Stimulated activated CD8-positive, alpha-beta memory T cell treated with anti-CD3 and anti-CD28 coated beads, Interleukin-4, amount 100 ng/mL, for 1 hour (primary cell): ENCODE measurements at places on chromosomes 4 and X.

GRCh38 chr4:48509543-48509942, 19.5 kb downstream of the ZAR1 start:
- no peak for DNase-seq

- DNase-seq, result no peak
Measured at GRCh38 chrX:30957753-30958152, 68.7 kb upstream of the TAB3 start.

GRCh38 chr4:109395694-109396093, 37.9 kb upstream of the SEC24B start:
- no peak for DNase-seq

DNA sequence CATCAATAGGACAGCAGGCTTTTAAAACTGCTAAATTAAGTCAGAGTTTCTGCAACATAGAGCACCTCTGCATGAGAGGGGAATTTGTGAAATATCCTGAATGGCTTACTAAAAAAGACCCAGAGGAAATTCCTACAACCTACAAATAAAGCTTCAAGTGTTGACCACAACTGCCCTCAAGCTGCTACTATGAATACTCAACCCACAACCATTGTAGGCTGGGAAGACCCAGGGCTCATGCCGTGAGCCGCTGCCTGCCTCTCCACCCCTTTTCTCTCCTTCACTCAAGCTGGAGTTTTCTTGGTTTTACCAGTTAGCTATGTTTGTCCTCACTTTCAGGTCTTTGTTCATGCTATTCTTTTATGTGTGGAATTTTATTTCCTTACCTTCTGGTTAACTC, 151.6 kb downstream of the EMCN start:
- DNase-seq, result no peak

DNA sequence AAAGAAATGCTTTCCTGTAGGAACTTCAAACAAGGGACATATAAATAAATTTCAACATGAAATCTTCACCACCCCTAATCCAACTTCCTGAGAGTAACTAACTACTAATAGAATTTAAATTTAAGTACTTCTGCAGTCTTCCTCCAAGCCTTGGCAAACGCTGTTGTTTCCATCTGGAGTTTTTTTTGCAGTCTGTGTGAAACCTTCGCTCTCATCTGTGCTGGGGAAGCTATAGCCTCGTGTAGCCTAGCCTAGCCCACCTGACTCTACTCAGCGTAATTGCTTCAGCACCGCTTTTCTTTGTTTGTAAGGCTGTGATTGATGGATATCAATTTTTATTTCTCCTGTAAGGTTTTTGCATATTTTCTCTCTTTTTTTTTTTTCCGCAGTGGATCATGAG, 30.9 kb downstream of the STOX2 start:
- DNase-seq, result no peak

GRCh38 chr4:61254406-61254805, 54.3 kb downstream of the ADGRL3 start:
- no peak for DNase-seq

DNA sequence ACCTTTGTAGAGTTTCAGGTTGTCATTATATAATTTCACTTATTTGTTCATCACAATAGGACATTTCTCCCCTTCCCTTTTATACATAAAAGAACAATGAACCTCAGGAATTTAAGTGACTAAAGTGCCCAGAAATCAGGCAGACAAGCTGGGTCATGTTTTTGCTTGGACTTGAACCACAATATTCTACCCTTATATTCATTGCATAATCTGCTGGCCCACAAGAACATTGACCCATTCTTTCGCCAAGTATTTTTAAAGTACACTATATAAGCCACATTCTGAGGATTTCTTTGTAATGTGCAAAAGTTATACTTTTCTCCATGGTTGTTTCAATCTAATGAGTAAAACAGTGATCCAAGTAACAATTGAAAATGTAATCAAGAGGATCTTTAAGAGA, 637.5 kb upstream of the SLIT2 start:
- no peak for DNase-seq

- no peak for DNase-seq
Measured at GRCh38 chr4:107913283-107913899, 18.0 kb upstream of the CYP2U1 start.

DNA sequence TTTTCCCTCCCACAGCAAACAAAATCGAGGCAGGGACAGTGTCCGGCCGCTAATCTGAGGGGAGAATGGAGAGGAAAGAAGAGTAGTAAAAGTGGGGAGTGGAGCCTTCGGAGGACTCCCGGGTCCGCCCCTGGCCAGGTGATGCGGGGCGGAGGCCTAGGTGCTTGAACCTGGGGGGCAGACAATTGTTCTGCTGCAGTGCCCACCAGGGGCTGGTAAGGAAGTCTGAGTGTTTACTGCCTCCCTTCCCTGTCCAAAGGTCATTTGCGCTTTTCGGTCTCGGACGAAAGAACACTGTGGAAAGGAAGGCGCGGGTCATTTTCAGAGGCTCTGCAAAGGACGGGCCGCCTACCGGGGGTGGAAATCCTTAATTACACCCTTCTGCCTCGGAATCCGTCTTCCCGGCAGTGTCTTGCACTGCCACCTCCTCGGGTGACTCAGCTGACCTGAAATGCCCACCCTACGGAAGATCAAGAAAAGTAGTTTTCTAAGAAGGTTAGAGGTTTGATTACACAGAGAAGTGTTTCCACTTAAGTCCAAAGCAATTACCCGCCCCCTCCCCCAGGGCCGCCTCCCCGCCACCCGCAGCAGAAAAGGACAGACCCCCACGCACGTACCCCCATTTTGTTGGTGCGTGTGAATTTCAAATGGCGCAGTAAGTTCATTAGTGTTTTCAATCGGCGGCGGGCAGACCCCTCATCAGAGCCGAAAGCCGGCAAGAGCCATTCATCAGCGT, 99.9 kb upstream of the TENM3 start:
- DNase-seq, result no peak

- DNase-seq, result no peak
Measured at GRCh38 chr4:122863639-122864038, 37.0 kb downstream of the FGF2 start.

DNA sequence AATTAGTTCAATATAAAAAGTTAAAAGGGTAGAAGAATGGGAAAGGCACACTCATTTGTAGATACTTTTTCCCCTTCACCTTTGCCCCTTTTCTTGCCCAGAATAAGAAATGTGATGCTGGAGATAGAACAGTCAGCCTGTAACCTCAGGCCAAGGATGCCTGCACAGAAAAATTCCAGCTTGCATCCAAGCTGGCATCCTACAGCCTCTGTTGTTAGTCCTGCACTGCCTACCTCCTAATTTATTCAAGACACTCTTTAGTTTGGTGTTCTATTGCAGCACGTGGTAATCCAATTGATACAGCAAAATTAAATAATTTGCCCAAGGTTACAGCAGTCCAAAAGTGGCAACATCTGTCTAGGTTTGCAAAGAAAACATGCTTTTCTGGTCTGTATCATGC, 9.7 kb upstream of the USO1 start:
- no peak for DNase-seq

DNA sequence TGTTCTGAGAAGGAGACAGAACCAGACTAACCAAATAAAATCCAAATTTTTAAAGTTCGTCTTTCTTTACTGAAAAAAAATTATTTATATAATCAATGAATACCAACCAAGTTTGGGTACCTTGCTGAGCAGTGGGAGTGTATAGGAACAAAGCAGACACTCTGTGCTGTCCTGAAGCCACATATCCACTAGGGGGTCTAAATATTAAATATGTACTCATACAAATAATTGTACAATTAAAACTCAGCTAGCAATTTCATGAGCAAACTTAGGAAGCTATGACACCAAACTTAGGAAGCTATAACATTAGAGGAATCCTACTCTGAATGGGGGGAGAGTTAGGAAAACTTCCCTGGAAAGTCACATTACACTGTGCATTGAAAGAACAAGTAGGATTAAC, 582.0 kb upstream of the EPHA5 start:
- DNase-seq, result no peak

- no peak for DNase-seq
Measured at GRCh38 chr4:8306511-8307021, 37.0 kb downstream of the HTRA3 start.

- DNase-seq, result no peak
Measured at GRCh38 chr4:24809815-24810405, 14.5 kb downstream of the SOD3 start.

DNA sequence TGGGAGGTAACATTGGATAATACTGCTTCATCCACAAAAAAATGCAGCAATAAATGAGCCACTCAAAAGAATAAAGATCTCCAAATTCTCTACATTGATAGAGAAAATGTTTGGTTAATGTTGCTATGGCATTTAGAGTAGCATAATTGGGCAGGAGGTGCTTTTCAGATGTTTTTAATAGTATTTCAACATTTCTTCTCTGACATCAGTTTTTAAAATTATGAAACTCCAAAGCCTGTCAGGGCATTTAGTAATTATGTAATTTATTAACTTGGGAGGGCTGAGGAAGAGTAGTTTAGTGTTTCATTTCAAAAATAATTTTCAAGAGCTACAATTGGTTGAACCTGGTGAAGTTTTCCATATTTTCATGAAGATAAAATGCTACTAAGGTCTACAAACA, 211.3 kb upstream of the INTU start:
- DNase-seq, result no peak

GRCh38 chr4:15007201-15007600, 4.9 kb downstream of the CPEB2 start:
- DNase-seq, result no peak

GRCh38 chrX:149074398-149074797, 430.7 kb downstream of the IDS start:
- DNase-seq, result no peak

GRCh38 chr4:75126058-75126457, 193.1 kb downstream of the PARM1 start:
- DNase-seq, result no peak

DNA sequence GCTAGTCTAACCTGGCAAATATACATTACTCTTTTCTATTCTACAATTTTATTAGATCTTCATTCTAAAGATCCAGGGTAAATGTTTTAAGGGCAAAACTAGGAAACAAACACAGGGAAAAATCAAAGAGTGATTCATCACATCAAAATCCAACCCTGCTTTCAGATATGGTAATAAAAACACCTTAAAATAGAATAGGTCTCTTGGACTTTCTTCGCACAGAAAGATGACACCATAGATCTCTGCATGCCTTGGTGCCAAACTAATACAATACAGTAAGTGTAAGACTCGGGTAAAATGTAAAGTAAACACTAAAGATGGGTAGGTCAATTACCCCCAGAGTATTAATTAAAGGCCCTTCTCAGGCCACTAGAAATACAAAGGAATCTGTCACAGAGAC, 34.2 kb downstream of the LDB2 start:
- DNase-seq, result no peak

GRCh38 chr4:11597506-11597905, 168.8 kb upstream of the HS3ST1 start:
- DNase-seq, result no peak

GRCh38 chr4:150181536-150181935, 103.3 kb downstream of the DCLK2 start:
- DNase-seq, result no peak

DNA sequence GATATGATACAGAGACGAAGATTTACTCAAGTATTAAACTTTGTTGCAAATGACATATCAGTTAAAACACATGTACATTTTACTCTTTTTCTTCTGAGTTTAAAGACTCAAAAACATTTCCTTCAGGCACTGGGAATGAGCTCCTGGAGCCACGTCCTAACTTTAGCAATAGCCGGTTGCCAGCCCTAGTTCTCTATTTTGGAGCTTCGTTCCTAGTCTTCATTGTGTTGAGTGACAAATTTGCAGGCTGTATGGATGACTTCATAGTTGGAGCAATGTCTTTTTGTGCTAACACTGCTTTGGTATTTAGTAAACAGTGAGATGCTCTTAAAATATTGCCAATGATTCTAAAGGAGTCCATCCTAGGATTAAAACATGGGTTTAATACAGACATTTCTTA, 190.9 kb downstream of the FAT4 start:
- DNase-seq, result no peak

GRCh38 chrX:119398587-119398973, 556 bp upstream of the SLC25A43 start:
- DNase-seq, result no peak

DNA sequence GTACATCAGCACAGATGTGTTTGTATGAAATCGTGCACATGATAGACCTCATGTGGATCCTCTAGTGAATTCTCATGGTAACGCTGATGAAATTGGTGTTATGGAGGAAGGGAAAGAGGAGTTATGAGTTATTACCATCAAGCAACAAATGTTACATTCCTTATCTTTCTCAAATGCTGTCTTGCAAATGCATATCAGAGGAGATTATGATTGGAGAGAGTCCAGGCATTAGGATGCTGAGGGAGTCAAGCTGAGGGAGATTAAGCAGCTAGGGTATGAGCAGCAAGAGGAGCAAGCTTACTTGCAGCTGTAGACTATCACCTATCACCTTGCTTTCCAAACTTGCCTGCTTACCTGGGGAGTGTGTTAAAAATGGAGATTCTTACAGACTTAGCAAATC, 36.8 kb upstream of the SFRP2 start:
- no peak for DNase-seq

- DNase-seq, result no peak
Measured at GRCh38 chr4:38832624-38833528, 23.7 kb downstream of the TLR6 start.

- no peak for DNase-seq
Measured at GRCh38 chr4:123709336-123709735, 312.7 kb downstream of the SPRY1 start.

DNA sequence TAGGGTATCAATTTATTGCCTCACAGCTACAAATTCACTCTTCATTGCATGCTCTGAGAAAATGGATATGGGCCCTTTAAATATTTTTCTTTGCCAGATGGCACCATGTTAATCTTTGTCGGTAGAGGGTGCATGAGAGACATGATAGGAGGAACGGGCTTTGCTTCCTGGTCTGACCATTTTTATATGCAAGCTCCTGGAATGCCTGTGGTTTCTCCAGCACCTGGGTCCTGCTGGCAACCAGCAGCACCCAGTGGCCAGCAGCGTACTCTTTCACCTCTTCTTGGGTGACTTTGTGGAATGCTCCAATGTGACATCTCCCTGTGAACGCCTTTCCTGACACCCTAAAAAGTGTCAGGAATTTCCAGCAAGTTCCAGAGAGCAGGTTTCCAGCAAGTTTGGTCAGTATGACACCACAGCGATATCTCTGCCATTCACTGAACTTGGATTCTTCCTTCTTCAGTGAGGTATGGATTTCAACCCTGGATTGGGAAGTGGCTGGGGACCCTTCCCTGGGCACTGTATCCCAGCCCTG, 140.3 kb upstream of the PGRMC2 start:
- no peak for DNase-seq

GRCh38 chr4:138458751-138459150, 216.6 kb upstream of the SLC7A11 start:
- no peak for DNase-seq

DNA sequence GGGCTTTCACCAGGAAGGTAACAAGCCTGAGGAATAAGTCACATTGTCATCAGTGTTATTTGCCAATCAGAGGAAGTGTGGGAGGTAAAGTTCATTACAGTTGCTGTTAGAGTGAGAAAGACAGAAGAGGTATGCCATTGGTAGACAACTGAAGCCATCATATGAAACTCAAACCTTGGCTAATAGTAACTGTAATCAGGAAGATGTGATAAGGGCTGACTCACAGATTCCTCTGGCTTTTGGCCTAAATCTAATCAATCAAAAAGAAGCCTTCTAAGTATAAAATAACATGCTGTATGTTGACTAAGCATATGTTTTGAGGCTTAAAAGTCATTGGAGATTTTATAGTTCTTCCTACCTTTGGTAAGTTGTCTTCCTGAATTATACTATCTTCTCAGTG, 242.8 kb downstream of the PCDH7 start:
- DNase-seq, result no peak

- DNase-seq, result no peak
Measured at GRCh38 chrX:118350221-118350620, 4.3 kb downstream of the WDR44 start.
